ENCODE measurements at places on chromosomes 11 and 22.

DNA sequence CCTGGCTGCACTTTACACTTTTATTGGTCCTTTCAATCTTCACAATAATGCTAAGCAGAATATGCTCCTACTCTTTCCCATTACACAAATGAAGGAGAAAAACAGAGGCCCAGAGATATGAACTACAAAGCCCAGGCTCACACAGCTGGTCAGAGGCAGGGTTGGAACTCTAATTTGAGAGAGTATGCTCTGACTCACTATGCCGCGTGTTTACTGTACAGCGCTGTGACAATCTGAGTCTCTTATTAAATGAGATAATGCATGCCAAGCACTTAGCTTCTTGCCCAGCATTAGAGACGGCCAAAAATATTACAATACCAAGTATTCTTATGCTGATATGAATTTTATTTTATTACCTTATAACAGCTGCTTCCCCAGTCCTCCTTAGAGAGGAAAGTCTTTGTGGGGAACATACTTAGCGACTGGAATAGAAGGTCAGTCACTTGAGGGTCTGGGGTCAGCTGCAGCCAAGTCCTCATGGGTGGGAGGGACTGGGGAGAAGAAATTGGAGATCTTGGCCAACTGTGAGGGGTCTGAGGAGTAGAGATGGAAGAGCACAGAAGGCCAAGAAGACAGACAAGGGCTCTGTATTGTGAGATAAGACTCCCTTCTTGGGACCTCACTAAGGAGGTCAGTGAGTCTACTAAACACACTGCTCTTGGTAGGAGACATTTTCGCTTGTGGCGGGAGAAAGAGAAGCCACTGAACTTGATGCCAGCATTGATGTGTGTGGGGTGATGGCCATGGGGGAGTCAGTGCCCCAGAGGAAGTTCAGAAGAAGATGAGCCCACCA, 150.8 kb upstream of the TIMP3 start:
- DNase-seq = no peak

DNA sequence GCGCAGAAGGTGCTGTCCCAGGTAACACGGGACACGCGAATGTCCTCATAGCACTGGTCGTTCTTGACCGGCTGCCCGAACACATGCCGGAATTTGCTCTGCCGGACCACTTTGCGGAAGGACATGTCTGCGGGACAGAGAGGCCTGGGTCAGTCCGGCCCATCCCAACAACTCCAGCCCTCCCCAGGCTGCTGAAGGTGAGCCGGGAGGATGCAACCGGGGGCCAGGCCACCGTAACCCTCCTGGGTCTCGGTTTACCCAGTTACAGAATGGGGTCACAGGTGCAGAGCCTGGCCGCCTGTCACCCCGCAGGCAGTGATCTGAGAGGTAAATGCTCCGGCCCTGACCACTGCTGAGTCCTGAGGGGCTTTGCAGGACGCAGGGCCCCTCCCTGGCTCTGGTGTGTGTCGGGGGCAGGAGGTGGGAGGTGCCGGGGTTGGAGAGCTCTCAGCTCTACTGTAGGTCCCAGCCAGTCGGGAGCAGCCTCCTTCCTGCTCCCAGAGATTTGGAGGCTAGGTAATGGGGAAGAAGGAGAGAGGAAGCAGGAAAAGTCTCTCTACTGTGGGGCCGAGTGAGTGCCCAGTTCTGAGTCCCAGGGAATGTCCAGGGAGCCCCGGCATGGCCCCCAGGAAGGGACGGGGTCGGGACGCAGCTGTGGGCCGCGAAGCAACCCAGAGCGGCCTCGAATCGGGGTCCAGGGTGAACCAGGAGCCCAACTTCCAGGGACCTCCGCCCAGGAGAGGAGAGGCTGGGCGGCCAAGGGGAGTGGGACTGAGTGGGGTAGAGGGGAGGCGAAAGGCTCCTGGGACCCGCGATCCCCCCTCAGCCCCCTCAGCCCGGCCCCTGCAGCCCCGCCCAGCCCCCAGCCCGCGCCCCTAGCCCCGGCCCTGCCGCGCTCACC, 522 bp downstream of the CORO1B start:
- DNase-seq = no peak

DNA sequence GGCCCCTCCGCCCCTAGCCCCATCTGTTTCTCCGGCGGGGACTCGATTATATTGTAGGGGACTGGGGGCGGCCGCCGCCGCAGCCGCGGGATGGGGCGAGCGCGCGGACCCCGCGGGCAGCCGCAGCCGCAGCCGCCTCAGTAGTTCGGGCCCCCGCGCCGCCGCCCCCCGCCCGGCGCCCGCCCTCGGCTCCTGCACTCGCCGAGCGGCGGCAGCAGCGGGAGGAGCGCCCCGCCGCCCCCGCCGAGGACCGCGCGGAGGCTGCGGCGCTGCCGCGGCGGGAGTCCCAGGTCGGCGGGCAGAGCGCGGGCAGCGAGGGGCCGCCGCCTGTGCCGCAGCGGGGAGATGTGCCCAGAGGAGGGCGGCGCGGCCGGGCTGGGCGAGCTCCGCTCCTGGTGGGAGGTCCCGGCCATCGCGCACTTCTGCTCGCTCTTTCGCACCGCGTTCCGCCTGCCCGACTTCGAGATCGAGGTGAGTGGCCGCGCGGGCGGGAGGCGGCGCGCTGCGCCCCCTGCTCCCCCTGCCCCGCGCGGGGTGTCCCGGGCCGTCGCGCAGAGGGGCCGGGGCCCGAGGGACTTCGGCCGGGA, at the start of gene CECR2:
Gene CECR2, plus strand, starts transcription at position 22 of the 587 bp plus-strand sequence. Its CDS starts 324 bp downstream, at position 346.
- DNase-seq = no peak

DNA sequence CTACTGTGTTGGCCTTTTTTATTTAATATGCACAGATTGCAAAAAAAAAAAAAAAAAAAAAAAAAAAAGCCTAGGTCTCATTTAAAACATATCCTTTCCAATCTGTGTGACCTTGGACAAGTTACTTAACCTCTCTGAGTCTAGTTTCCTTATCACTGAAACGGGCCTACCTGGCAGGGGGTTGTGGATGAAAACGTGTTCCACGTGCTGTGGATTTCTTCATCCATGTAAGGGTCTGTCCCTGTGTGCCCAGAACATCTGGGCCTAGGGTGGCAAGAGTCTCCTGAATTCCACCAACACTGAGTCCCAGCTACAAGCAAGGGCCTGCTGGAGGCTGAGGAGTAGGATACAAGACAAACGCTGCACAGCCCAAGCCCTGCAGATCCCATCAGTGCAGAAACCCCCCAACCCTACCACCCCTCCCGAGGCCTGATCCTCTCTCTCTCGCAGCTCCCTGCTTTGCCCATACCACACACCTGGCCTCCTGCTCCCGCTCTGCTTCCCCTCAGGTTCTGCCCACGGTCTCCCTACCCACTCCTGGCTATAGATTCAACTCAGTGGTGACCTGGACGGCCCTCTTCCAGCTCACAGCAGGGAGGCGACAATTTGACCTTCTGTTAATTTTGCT, 4.7 kb upstream of the GNAZ start:
- no peak for DNase-seq

GRCh38 chr11:126841999-126842398, 158.6 kb downstream of the KIRREL3 start:
- no peak for DNase-seq

DNA sequence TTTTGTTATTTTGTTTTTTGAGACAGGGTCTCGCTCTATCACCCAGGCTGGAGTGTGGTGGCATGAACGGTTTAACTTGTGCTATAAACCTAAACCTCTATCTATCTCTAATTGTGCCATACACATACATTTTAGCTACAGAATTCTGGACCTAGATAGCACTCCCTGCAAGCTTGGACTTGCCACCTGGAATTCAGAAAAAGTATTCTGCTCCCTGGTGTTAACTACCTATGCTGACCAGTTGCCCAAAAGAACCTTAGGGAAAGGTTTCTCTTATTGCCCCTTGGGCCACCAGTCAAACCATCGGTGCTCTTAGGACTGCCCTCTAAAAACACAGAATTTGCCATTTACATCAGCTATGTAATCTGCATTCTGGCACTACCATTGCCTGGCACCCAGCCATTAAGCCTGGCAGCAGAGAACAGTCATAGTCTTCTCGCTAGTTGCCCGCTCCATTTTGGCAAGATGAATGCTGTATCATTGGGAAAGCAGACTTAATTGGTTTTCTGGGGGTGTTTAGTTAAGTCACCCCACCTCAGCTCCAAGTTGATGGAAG, 55.3 kb downstream of the ETS1 start:
- DNase-seq = peak; percentile 66

GRCh38 chr11:66478729-66479393, 1.4 kb upstream of the DPP3 start:
- peak; percentile 25 for DNase-seq

GRCh38 chr22:27795053-27795452, 6.5 kb downstream of the MN1 start:
- DNase-seq = no peak
